ENCODE measurements at places on chromosomes 6 and 20.

DNA sequence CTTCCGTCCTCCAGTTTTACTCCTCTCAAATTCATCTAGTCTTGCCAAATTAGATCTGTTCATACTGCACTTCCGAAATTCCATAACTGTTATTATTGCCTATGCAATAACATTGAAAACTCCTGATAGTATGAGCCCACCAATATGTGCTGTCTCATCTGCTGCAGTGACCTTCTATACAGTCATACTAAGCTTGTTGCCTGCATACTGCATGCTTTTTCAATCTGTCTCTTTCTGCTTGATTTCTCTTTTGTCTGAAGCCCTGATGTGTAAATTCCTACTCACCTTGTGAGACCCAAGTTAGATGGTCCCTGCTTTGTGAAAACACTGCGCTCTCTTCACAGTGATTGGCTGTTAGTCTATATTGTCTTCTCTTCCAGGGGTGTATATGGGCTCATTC, 1.1 kb downstream of the TBP start:
- no peak for DNase-seq

- DNase-seq: no peak
These were observed 8.9 kb downstream of the KCNK15 start for GRCh38 chr20:44754554-44754953.

- DNase-seq: no peak
These were observed 396.4 kb downstream of the BCKDHB start for GRCh38 chr6:80502871-80503270.

DNA sequence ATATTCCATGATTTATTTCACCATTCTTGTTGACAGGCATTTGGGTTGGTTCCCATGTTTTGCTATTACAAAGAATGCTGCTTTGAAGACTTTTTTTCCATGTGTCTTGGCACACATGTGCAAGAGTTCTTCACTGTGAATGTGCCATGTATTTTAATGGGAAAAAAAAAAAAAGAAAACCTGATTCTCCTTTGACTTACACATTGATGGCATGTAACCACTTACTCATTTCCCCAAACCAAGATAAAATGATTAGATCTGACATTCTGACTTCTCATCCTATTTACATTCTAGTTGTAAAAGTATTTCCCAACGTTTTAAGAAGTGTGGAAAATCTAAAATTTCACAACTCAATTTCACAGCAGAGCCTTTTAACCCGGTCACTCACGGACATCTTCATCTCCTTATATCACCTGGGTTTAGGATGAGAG, 4.4 kb downstream of the CAP2 start:
- no peak for DNase-seq

GRCh38 chr20:47351643-47352331, 4.7 kb downstream of the ZMYND8 start:
- peak; percentile 56 for DNase-seq

DNA sequence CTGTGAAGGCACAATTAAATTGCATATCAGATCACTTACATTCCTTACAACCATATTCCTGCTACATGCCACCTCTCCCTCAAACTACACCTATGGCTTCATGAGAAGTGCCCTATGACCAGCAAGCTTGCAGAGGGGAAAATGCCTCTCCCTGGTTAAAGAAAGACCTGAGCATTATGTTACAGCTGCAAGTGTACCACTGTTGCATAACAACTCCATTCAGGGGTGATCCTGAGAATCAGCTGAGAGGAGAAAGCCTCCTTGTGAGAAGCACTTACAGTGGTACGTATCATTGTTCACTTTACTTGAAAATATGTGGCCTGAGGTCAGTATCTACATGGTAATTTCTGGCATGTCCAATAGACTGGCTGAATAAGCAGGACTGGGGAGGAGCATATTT, 20.0 kb downstream of the PDSS2 start:
- DNase-seq: no peak

- DNase-seq: no peak
These were observed 1.6 kb upstream of the SERPINB1 start for GRCh38 chr6:2843138-2843740.

- DNase-seq: no peak
These were observed 29.5 kb upstream of the IFNGR1 start for GRCh38 chr6:137248702-137249101.

All from NCI-H2029 treated with DMSO at 0.1 percent for 48 hours (cell line).